ENCODE measurements at places on chromosomes 1 and 21.

GRCh38 chr21:30256100-30256499 lies 26.6 kb downstream of the KRTAP24-1 start:
- DNase-seq = no peak

GRCh38 chr1:212257157-212257556 lies 28.1 kb upstream of the PPP2R5A start:
- DNase-seq = no peak

- peak; percentile 63 for DNase-seq
These were observed 17.1 kb downstream of the TTF2 start for GRCh38 chr1:117077267-117077666.

- DNase-seq = no peak
These were observed 14.6 kb upstream of the TENT5C start for GRCh38 chr1:117591252-117591651.

- no peak for DNase-seq
These were observed 46.5 kb downstream of the MORN1 start for GRCh38 chr1:2344744-2345296.

DNA sequence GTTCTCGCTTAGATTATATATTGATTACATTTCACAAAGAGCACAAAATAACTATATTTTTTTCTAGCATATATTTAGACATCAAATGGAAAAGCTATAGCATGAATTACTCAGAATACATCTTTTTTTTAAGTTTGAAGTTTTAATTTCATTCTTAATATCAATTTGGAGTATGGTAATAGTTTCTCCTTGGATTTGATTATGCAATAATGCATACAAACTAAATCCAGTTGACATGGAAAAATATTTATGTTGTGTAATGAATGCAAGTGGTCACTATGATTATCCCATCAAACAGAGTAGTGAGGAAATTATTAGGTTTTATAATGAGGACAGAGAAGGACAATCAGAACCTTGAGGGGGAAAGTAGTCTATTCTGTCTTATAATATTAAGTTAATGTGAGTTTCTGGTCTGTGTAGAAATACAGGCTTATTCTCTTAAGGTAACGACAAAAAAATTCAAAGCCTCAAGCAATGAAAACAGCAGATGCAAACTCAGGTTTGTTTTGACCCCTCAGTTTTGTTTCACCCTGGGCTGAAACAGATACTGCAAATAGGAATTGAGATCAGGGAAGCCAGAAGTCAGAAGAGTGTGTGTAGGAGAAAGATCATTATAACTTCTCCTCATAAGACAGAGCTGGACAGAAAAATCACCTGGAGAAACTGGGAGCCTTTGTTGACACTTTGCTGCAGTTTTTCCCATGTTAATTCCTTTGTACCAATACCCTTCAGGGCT lies 23.7 kb downstream of the LRRC8B start:
- no peak for DNase-seq

DNA sequence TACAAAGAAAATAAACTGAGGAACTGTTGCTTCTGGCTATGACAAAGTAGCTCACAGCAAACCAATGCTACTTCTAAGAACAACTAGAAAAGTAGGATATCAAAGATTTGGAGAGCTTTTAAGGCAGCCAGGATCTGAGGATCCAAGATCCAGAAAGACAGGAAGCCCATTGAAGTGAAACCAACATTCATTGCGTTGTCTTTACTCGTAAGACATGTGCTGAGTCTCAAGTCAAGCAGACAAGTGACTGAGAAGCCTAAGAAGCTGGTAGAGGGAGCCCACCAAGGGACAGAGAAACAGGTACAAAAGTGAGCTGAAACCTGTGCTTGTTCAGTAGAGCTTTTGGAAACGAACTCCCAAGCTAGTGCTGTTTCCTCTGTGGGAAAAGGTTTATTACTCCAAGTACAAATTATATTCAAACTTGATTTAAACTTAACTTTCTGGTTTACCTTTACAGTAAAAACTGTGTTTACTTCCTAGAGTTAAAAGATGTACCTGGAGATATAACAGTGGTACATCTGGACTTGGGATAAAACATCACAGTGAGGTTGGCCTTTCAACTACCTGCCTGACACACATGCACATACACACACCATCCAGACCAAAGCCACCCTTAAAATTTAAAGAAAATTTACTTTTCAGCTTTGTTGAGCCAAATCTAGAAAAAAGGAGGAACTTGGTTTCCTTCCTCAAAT lies 41.2 kb downstream of the NME7 start:
- no peak for DNase-seq

- no peak for DNase-seq
These were observed 19.8 kb upstream of the CASZ1 start for GRCh38 chr1:10816233-10816632.

- DNase-seq = peak; percentile 64
These were observed 1.8 kb upstream of the CSMD2 start for GRCh38 chr1:34166625-34167361.

GRCh38 chr1:212479188-212479587 lies 46.5 kb downstream of the NENF start:
- no peak for DNase-seq

GRCh38 chr1:110056776-110057175 lies 13.7 kb downstream of the ALX3 start:
- DNase-seq = no peak

DNA sequence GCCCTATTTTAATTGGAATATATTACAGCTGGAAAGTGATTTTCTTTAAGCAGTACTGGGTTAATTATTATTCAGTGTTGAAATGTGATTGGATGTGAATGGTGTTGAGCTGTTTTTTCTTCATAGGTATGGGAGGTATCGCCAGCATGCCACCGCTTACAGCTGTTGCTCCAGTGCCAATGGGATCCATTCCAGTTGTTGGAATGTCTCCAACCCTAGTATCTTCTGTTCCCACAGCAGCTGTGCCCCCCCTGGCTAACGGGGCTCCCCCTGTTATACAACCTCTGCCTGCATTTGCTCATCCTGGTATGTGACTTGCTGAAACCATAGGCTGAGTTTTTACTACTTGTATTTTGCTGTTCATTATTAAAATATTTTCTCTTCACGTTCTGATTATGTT lies 107.7 kb downstream of the ITSN1 start:
- no peak for DNase-seq

GRCh38 chr1:33724348-33724747 lies 139.5 kb upstream of the HMGB4 start:
- DNase-seq = peak; percentile 37

DNA sequence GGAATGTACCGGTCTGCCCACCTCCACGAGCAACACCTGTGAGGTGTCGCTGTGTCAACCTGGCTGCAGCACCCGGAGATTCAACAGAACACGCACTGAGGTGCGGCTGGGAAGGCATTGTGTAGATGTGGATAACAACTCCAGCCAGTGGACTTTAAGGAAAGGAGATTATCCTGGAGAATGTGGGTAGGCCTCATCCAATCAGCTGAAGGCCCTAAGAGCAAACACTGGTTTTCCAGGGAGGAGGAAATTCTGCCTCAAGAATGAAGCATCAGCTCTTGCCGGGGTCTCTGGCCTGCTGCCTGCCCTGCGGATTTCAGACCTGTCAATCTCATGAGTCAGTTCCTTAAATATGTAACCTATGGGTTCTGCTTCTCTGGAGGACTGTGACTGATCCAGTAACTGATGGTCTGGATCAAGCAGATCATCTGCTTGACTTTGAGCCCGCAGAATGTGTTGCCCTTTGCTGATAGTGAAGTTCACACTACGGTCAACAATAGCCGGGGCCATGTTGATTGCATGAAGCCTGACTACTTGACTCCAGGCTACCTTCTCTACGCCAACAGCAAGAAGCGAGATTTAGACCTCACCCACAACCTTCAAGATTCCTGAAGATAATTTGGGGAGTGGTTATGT lies 15.9 kb upstream of the PRDM15 start:
- peak; percentile 87 for DNase-seq

- no peak for DNase-seq
These were observed 24.3 kb upstream of the FMO2 start for GRCh38 chr1:171160639-171161354.

DNA sequence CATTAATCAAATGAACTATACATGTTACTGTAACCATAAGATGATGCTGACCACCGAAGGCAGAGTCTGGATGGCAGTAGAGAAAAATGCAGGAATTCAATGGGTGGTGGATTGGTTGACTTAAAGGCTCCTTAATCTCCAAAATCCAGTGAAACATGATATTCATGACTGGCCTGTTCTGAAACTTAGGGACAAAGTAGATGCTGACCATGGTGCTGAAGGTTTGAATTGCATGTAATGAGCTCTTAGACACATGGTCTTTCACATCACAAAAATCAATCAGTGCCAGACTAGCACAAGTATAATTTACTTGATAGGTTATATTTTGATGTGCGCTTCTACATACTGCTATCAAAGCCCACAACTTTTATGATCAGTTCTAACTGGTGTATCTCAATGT lies 30.9 kb upstream of the NTMT2 start:
- DNase-seq = no peak

GRCh38 chr1:75613916-75614315 lies 3.0 kb upstream of the SLC44A5 start:
- no peak for DNase-seq

DNA sequence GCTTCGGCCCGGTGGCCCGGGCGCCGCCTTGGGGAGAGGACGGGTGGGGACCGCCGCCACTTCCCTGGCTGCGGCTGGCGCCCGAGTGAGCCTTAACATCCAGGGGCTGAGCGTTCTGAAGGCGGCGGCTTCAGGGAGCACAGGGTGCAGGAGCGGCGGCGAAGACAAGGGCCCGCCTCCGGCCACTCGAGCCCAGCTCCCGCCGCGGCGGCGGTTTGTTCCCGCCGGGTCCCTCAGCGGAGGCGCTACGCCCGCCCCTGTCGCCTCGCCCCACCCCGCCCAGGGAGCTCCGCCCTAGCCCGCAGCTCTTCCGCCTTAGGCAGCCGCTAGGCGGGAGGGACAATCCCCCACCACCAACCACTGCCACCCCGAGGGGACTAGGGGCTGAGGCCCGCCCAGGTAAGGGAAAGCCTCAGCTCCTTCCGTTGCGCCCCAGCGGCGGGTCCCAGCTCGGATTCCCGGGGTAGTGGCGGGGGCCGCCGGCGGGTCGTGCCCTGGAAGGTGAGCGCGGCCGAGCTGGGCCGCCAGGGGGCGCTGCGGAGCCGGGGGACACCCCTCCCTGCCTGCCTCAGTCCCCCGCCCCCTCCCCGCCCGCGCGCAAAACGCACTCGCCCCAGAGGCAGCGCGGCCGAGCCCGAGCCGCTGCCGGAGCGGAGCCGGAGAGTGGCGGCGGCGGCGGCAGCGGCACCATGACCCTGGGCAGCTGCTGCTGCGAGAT lies at the start of gene FOXD2:
Gene FOXD2 (plus strand): TSS at position 598 of the 718 bp plus-strand sequence. CDS start 92 bp downstream, at position 690.
- DNase-seq = peak; percentile 90

DNA sequence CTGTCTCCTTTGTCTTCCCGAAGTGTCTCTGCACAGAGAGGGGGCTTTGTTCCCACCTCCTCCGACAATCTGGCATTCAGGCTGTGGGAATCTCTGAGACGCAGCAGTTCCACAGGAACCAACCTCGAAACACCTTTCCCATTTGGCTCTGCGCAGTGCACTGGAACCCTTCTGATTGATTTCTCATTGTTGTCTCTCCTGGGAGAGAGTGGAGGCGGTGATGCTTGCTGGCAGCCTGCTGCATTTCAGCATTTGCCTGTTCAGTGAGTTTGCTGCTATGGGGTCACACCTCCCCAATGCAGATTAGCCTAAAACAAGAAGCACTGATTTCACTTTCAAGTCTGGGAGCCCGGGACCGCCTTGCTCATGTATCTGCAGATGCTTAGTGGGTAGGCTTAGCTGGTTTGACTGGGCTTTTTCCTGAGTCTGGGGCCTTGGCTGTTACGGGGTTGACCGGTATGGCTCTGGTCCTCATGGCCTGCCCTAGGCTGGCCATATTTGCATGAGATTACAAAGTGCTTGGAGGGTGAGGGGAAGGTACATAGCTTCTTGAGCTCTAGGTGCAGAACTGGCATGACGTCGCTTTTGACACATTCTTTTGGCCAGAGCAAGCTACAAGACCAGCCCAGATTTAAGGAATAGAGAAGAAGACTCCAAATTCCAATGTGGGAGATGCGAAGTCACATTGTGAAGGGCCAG lies 695.3 kb downstream of the PTPRU start:
- DNase-seq = peak; percentile 64

DNA sequence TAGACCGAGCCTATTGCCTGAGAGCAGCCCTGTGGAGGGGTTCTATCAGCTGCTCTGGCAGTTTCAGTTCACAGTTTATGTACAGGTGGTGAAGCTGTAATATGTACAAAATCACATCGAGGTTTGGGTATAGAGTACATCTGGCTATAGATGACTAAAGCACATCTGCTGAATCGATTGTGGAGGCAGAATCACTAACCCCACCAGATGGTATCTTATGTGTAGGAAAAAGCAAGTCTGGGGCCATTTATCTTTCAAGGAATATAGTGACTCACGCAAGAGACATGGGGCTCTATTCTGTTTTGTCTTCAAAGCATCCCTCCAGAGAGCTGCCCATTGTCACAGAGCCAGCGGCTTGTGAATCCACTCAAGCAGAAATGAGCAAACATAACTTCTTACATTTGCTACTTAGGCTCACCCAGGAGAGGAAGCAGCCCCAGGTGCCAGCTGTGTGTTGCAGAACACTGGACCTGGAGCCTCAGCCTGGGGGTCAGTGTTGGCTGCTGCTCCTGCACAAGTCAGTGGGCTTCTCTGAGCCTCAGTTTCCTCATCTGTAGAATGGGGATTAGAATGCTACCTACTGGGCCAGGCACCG lies 21.3 kb downstream of the MIIP start:
- no peak for DNase-seq

DNA sequence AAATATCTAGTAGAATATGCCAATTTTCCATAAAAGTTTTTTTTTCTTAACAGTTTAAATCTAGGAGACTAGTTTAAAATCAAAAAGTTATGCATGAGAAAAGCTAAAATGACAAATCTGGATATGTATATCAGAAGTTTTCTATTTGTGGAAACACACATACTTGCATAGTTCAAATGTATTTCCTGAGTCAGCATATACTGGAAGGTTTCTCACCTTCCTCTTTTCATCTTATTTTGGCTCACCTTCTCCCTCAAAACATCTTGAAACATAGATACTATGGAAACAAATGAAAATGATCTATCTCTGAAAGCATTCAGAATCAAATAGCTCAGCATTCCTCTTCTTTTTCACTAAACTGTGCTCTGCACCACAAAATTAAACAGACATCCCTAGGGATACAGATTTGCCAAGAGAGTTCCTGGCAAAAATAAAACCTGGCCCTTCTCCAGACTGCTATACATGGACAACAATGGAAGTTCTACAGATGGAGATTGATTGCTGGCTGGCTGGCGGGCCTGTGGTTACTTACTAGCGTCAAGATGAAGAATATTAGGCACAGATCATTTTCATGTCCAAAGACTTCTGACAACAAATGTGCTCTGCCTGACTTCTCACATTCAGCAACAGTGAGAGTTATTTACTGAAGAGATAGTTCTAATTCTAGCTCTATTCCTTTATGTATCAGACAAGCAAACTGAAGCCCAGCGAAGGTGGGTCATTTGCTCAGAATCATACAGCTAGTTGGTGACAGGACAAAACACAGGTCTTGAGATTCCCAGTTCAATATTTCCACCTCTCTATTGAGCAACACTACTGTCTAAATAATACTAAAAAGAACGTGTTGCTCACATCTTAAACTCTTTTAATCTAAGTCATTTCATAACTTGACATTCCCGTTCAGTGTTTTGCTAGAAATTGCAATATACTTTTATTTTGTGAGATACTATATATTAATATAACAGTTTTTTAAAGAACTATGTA lies 26.6 kb downstream of the DIPK1A start:
- no peak for DNase-seq

- no peak for DNase-seq
These were observed 94.8 kb downstream of the DIRAS3 start for GRCh38 chr1:67955591-67955990.

GRCh38 chr21:21114461-21114860 lies 116.3 kb downstream of the NCAM2 start:
- DNase-seq = no peak

Measured in islet precursor cell (in vitro differentiated cells).